Activated CD4-positive, alpha-beta T cell treated with anti-CD3 and anti-CD28 coated beads for 1 hour (primary cell): ENCODE measurements at places on chromosomes 2 and 18.
A peak's percentile ranks its signal among the peaks of the same experiment; 100 is the strongest.

GRCh38 chr2:55861733-55862132 lies 61.8 kb downstream of the EFEMP1 start:
- DNase-seq, result no peak

- no peak for DNase-seq
Observed at GRCh38 chr2:159326569-159327255, 40.2 kb upstream of the WDSUB1 start.

DNA sequence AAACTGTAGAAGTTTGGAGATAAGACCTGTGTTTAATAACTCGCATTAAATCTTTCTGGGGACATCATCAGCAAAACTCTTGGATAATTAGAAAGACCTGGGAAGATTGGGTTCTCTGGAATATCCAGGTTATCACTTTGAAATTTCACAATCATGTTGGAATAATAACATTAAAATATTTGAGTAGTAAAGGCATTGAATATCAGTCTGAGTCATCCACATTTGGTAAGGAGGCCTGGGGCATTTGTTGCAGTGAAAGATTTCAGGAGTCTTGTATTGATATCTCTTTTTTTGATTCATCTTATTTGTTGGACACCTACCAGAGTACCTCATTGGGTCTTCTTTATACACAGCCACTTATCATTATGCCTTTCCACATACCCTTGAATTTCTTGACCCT lies 95.9 kb downstream of the EPB41L5 start:
- no peak for DNase-seq

DNA sequence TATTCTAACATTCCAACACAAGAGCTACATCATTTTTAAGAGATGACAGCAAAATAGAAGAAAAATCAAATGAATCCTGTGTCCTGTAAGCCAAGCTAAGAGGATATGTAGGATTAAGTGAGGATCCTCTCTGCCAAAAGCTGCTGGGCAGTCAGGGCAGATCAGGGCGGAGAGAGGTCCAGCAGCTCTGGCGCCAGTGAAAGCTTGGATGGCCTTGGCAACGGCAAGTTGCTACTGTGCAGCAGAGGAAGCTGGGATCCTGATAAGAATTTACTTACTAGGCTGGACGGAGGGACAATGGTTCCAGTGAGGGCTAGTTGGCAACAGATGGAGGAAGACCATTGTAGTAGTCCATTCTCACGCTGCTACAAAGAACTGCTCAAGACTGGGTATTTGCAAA lies 391.5 kb downstream of the XIRP2 start:
- DNase-seq, result no peak

- DNase-seq, result no peak
Observed at GRCh38 chr2:221370857-221371211, 201.3 kb downstream of the EPHA4 start.

DNA sequence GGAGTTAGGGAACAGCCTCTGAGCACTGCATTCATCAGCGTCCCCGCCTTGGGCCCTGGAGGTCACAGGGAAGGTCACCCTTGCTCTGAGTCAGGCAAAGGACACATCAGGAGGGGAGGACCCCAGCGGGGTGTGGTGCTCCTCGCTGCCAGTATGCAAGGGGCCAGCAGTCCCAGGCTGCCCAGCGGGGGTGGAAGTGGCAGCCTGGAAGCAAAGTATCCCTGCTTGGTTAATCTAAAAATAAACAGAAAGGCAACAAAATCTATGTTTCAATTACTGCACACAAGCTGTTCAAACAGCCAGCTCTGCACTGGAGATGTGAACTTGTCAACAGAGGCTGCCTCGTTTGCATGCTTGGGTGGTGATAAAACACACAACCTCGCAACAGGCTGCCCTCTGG lies 164.1 kb downstream of the KLHL29 start:
- no peak for DNase-seq

DNA sequence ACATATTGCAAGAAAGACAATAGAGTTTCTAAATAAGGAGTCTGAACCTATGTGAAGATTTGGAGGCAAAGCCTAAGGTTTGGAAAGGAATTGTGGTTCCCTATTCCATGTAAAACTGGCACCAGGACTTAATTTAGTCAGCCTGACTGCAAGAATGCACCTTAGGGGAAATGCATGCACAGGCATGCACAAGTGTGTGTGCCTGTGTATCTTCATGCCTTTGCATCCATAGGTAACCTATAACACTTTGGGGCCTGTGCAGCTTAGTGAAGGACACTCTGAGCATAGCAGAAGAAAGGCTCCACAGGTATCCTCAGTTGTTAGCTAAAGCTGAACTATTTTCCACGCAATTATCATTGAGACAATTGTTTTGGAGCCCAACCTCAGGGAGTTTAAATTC lies 73.4 kb downstream of the RPRM start:
- DNase-seq, result no peak

GRCh38 chr2:78521938-78522337 lies 503.6 kb upstream of the REG3G start:
- no peak for DNase-seq

- DNase-seq, result no peak
Observed at GRCh38 chr18:55419132-55419946, 168.7 kb downstream of the TCF4 start.

DNA sequence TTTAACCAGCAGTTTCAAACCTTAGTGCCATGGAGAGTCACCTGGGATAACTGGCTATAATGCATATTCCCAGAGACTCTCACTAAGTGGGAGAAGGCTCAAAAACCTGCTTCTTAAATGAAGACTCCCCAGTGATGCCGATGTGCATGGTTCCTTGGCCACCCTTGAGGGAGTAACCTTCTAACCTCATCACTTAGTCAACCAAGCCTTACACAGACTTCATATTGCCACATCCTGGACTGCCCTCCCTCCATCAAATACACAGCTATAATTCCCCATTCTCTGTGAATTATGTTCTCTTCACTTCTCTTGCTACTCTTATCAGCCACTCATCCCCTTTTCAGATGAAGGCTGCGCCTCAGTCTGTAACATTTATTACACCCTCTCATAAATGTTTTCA lies 462.9 kb upstream of the RGPD4 start:
- no peak for DNase-seq

GRCh38 chr18:8996771-8997432 lies 105.6 kb upstream of the NDUFV2 start:
- DNase-seq, result no peak

DNA sequence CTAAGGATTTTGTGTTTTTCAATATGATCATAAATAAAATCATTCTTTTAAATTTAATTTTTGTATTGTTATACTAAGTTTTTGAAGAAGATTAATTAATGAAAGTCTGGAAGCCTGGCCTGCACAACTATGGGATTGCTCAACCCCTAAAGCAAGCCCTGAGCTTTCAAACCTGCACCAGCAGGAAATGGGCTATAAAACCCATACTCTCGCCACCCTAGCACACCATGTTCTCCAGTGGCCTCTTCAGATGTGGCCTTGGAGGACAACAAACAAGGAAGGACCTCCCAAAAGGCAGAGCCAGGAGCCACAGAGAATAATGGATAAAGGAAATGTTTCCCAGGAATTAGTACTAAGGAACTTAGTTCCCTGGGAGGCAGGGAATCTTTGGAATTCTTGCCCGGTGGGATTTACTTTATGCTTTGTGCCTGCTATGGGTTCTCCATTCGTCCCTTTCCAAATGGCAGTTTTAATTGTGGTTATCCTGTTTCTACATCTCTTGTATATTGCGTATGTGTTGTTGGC lies 212.5 kb downstream of the ZFP36L2 start:
- no peak for DNase-seq

GRCh38 chr18:76433788-76434187 lies 61.3 kb downstream of the ZNF516 start:
- DNase-seq, result no peak

GRCh38 chr2:29562896-29563295 lies 358.5 kb downstream of the ALK start:
- DNase-seq, result no peak

GRCh38 chr2:40470822-40471813 lies 19.2 kb upstream of the SLC8A1 start:
- DNase-seq, result no peak

DNA sequence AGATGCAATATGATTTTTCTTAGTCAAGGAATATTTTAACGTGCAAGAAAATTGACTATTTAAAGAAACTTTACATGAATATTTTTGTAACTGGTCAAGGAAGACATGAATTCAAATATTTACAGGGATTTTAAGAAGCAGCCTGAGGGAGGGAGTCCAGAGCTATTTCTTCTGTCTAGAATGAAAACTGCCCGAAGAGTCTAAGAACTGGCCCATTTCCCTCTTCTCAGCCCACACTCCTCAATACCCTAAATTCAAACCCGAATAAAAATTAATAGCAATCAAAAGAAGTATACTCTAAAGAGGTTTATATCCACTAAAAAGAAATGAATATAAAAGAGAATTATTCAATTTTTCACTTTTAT lies 6.5 kb upstream of the NDUFV2 start:
- no peak for DNase-seq

DNA sequence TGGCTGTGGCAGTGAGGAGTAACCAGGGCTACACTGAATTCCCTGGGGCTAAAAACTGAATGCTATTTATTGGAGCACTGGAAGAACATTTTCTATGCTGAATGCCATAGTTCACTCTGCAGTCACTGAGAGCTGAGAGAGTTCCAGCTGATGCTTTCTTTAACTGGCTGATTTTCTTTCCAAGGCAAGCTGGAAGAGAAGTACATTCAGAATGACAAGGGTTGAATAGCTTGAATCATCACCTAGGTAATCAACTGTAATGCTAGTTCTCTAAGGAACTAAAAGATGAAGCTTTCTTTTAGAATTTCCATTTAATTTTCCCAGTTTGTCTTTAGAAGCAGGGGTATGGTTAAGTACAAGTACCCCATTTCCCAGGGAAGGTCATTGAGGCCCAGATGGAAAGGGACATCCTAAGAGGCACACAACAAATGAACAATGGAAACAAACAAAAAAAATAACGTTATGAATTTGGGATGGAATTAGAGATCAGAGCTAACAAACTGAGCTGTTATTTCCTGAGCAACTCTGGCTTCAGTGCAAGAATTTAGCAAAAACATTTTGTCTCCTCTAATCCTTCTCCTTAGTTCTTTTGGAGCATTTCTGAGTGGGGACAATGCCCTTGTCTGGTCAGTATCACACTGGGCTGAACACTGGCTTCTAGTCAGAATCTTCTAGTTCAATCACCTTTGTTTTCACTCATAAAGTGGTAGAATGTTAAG lies 132.8 kb upstream of the REG3A start:
- no peak for DNase-seq

GRCh38 chr2:29006092-29006979 lies 25.2 kb downstream of the TOGARAM2 start:
- DNase-seq, result no peak

- peak; percentile 8 for DNase-seq
Observed at GRCh38 chr18:42298759-42299675, 344.0 kb downstream of the PIK3C3 start.

DNA sequence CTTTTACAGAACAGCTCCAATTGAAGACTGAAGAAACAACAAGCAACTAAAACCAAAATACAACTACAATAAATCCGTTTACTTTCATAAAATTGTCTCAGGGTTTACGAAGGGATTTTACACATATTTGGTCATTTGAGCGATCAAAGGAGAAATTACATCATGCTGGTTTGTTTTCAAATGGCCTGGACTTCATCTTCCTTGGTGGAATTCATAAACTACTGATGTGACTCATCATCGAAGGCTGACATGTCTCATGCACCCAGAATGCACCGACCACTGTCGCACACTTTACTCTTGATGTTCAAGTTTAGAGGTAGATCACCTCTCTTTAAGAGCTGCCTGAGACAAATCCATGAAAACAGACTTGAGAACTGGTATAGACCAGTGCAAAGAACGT lies 25.6 kb upstream of the PMAIP1 start:
- no peak for DNase-seq

DNA sequence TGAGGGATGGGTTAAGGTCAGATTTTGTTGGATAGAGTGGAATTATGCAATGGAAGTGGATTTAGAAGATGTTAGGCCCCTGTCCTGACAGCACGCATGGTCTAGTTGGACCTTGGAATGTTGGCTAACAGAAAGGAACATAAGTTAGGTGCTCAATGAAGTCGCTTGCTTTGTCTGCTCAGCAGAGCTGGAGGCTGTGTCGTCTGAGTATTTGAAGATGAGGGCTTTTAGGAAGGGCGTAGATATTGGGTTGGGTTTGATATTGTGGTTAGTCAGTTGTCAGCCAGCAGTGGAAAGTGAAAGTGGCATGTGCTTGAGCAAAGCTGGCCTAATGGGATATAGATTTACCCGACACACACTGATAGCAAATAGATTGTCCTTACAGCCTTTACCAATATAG lies 239.3 kb downstream of the PRKCE start:
- DNase-seq, result no peak
